ENCODE measurements at places on chromosomes 2 and 18.

DNA sequence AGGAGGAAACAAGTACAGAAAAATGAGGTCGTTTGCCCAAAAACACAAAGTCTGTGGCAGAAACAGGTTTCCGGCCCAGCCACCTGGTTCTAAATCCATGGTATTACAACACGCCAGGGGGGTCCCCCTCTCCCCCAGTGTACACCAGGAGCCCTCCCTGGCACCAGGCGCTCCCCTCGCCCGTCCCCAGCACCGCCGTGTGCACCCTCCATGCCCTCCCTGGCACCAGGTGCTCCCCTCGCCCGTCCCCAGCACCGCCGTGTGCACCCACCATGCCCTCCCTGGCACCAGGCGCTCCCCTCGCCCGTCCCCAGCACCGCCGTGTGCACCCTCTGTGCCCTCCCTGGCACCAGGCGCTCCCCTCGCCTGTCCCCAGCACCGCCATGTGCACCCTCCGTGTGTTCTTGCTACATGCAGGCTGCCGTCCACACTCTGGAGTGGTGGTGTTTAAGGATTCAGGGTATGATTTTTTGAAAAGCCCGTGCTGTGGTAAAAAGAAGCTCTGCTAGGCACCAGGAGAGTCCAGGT, 59.8 kb upstream of the NFATC1 start:
- no peak for DNase-seq

GRCh38 chr18:9689253-9689652, 18.8 kb upstream of the RAB31 start:
- DNase-seq = no peak

DNA sequence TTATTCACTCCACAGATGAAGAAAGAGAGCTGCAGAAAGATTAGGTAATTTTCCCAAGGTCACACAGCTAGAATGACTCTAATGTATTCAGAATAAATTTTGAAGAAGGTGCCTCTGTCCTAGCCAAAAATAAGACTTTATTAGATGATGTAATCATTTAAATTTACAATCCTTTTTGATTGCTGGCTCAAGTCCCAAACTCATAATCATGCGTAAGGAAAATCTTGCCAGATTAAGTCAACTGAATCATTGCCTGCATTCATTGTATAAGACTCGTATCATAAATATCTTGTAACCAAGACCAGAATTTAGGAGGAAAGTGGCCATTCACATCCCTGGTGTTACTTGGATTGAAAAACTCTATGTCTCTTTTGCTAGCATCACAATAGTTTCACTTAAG, 53.1 kb upstream of the STK39 start:
- DNase-seq = no peak

DNA sequence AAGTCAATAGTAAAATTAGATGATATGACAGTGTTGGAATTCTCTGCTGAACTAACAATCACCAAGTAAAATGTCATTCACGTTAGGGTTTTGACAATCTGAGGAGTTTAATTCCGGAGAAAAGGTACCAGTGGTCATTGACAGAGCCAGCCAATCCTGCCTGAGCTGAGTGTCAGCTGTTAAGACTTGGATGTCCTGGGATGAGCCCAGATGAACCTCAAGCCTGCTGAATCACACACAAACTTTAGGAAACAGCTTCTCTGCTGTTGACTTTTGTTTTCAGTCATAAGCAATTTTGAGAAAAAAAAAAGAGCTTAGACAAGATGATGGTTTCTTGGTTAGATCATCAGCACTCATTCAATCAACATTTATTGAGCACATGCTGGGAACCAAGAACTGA, 600.0 kb upstream of the SLC39A10 start:
- no peak for DNase-seq

- no peak for DNase-seq
Measured at GRCh38 chr2:163773276-163773675, 37.5 kb upstream of the FIGN start.

GRCh38 chr2:169507698-169508097, 1.8 kb upstream of the KLHL41 start:
- no peak for DNase-seq

GRCh38 chr2:113283704-113284284, 5.1 kb upstream of the PAX8 start:
- DNase-seq = no peak

GRCh38 chr18:50687491-50687890, 127.6 kb downstream of the MAPK4 start:
- DNase-seq = no peak

DNA sequence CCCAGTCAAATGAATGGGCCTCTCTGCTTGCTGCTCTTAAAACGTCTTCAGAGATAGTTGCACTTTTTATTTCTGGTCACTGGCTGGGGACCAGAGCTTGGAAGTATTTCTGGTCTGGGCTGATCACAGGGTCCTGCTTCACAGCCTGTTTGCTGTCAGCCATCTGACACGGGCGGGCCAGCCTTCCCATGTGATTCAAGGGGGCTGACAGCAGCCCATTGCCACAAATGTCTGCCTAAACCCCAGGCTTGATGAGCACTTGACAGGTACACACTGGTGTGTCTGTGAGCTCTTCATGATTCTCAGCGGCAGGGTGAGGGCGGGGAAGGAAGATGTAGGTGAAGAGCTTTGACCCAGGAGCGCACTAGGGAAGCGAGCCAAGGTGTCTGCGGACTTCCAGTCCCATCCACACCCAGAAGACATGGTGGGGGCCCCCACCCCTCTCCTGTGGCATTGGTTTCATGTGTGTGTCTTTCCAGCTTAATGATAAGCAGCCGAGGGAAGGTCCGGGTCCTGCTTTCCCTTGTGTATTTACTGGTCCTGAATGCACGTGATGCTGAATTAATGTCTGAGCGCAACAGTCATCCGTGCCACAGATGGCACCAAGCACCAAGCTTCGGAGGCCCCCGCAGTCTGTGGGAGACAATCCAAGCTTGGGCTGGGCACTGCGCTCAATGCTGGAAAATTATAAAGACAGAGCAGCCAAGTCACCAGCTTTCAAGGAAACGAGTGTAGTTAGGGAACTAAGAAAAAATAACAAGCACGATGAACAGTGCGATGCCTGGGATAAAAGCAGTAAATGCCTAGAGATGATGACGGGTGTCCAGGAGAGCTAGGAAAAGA, 73.3 kb downstream of the SH3BP4 start:
- DNase-seq = no peak

DNA sequence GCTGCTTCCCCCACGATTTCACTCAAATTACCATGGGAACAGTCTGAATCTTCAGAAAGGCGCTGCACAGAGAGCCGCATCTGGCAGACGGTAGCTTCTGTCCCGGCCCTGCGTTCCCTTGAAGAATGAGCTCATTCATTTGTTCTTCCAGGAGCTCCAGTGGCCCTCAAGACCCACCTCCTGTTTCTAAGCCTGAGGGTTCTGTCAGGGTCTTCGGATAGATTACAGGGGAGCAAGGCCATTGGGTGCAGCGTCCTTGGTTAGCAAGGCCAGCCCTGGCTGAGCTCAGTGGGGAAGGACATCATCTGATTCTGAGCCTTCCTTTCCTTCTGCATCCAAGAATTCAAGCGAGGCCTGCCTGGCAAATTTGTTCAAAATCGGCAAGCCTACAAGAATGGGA, 111.9 kb downstream of the PDCL3 start:
- DNase-seq = no peak
